ENCODE measurements at places on chromosomes 12 and 14.

DNA sequence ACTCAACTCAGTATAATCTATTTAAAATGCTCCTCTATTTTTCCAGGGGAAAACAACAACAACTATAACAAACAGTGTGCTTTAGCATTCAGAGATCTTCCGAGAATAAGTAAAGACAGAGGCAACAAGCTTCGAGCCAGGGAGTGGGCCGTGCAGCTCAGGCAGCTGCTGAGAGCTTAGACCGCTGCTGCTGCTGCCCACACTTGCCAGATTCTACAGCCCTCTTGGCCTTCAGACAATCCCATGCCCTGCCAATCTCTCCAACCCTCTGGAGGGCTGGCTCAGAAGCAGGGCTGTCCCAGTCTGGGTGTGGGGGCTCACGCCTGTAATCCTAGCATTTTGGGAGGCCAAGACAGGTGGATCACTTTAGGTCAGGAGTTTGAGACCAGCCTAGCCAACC, 23.4 kb upstream of the ELK3 start:
- DNase-seq: no peak

GRCh38 chr14:50800032-50800431, 30.9 kb downstream of the NIN start:
- DNase-seq: no peak

DNA sequence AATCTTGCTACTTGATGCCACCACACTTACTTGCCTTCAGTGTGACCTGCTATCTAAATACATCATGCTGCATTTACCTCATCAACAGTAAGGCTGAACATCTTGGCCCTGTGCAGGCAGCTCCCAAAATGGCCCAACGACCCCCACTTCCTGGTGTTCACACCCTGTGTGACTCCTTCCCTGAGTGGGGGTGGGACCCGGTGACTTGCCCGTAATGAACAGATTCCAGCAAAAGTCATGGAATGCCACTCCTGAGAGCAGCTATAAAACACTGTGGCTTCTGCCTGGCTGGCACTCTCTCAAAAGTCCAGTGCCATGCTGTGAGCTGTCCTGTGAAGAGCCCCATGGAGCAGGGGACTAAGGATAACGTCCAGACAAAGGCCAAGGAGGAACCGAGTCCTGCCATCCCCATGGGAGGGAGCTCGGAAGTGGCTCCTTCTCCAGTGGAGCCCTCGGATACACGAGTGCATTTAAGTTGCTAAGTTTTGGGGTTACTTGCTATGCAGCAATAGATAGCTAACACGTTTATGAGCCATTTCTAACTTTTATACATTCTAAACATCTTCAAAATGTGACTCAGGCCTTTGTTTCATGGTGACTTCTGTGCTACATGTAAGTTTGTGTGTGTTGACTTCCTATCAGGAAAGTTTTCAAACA, 33.0 kb downstream of the P2RX2 start:
- DNase-seq: no peak

DNA sequence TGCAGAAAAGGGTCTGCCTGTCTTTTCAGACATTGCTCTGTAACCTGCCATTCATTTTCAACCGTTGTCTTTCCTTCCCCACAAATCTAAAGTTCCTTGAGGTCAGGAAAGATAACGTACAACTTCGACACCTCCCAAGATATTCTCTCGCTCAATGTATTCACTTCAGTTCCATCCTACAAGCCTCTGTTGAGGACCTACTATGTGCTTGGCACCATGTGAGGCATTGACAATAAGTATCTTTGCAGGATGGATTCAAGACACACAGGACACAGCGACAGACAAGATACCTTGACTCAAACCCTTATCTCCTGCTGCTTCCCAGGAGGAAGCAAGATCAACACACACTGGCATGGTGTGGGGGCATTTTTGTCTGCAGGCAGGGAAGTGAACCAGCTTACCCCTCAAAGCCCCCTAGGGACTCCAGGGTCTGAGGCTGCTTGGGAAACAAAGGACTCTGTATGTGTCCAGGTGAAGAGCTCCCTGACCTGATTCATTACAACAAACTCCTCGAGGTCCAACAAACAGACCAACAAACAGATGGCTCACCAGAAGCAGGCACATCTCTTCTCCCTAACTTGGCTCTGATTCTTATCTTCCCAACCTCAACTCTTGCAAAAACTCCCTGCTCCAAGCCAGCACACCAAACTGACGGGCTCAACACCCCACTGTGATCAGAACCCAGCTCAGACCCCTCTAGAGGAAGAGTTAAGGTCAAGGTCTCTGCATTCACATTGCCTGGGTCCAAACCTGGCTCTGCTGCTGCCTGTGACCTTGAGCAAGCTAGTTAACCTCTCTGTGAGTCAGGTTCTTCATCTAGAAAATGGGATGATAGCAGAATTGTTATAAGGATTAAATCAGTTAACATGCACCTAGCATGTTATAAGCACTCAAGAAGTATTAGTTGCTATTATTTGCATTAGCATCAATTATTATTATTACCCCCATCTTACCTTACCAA, 6.3 kb downstream of the NUAK1 start:
- no peak for DNase-seq

DNA sequence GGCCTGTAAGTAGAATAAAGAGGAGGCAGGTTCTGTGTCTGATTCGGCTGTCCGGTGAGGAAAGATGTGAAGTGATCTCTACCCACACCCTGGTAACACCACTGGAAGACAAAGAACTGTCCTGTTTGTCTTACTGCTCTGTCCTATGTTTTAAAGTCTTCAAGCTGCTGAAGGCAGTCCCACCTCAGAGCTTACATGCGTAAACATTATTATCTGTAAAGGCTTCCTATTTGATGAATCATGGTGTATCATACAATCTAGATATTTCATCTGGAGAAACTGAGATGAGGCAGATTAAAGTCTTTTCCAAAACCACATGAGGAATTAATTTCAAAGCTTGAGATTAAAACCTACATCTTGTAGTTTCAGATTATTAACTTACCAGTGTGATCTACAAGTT, 427.6 kb downstream of the ZFP36L1 start:
- DNase-seq: no peak

GRCh38 chr12:16972923-16973770, 367.2 kb upstream of the LMO3 start:
- DNase-seq: no peak

GRCh38 chr14:105929327-105930081, 403.1 kb downstream of the TMEM121 start:
- DNase-seq: no peak

DNA sequence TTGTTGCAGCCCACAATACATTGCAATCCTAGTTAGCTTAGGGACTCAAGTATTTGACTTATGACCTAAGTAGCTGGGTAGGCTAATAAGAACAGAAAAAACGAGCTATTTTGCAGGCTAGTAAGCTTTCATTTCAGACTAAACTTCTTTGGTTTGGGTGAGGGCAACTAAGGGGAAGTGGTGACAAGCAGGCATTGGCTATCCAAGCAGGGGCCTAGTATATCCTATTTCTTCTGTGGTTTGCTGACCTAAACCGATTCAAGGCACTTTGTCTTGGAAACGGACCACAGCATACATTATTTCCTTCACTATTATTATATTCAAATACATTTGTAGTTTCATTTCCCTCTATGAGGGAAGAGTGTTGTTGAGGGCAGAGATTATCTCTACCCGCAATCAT, 21.6 kb upstream of the SLC5A8 start:
- no peak for DNase-seq

- DNase-seq: no peak
These were observed 105.3 kb downstream of the GRIP1 start for GRCh38 chr12:66573605-66574004.

- no peak for DNase-seq
These were observed 8.6 kb upstream of the NID2 start for GRCh38 chr14:52077256-52077979.

GRCh38 chr14:55341781-55342180, 69.8 kb downstream of the ATG14 start:
- DNase-seq: no peak

DNA sequence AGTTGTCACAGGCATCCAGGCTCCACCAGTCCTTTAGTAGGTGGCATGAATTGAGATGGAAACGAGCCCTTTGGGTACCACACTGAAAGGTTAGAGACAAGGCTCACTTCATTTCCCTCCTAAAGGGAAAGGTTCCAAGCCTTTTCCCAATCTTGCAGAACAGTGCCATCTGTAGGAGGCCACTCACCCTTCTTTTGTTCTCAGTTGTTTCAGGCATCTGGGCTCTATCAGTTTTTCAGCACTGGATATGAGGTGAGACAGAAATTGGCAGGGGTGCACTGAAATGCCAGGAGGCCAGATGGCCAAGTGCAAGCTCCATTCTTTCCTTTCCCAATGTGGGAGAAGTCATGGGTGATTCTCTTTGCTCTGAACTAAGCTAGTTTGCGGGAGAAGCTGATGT, 15.2 kb downstream of the FBXO33 start:
- no peak for DNase-seq

- DNase-seq: no peak
These were observed 99.7 kb downstream of the ZFP36L1 start for GRCh38 chr14:68692916-68693771.

DNA sequence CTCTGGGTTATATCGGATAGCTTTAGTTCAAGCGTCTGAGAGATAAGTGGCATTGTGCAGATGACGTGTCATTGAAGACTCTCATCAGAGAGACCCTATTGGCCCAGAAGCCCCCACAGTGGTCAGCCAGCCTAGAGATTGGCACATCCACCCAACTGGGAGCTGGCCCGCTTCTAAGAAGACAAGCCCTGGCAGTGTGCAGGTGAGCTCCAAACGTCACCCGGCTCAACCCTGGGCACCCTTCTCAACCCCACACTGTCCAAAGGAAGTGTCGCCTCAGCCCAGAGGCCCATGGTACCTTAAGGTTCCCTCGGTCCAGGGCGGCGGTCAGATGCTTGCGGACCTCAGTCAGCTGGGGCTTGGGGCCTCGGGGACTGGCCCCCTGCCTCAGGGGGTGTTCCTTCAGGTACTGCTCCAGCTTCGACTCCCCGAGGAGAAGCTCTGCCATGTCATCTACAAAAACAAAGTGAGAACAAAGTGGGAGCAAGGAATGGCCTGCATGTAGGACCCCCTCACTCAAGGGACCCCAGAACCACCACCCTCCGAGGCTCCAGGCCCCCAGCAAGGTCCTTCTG, 30.3 kb downstream of the TTC7B start:
- DNase-seq: no peak

GRCh38 chr12:89873745-89874144, 165.1 kb upstream of the ATP2B1 start:
- DNase-seq: peak; percentile 42

GRCh38 chr12:92745856-92746550, 43.2 kb downstream of the PLEKHG7 start:
- DNase-seq: peak; percentile 26

GRCh38 chr12:7542813-7543212, 39.2 kb upstream of the CD163 start:
- no peak for DNase-seq

- DNase-seq: no peak
These were observed 38.9 kb upstream of the RASSF3 start for GRCh38 chr12:64571411-64571810.

DNA sequence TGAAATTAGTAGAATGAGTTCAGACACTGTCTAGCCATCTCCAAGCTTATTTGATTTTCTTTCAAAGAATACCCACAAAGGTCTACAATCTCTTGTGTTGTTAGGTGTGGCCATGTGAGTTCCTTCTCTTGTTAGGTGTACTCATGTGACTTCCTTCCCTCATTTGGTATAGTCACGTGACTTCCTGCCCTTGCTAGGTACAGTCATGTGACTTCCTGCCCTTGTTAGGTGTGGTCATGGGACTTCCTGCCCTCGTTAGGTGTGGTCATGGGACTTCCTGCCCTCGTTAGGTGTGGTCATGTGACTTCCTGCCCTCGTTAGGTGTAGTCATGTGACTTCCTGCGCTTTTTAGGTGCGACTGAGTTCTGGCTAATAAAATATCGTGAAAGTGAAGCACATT, 179.6 kb downstream of the TMX1 start:
- no peak for DNase-seq

DNA sequence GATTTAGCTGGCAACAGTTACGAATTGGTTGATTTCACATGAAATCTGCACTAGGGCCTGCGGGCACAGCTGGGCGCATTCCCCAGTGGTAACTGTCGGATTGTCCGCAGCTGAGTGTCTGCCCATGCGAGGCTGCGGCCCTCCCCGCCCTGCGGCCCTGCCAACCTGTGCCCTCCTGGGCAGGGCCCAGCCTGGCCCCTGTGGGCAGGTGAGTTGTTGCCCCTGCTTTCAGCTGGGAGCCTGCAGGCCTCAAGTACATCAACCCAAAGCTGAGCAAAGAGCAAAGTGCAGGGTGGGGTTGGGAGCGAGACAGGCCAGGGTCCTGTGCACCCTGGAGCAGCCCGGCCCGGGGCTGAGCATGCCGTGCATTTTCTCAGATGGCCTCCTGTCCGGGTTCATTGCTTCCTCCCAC, 89.1 kb downstream of the ADGRD1 start:
- no peak for DNase-seq

- no peak for DNase-seq
These were observed 57.2 kb upstream of the RIN3 start for GRCh38 chr14:92456215-92457015.

DNA sequence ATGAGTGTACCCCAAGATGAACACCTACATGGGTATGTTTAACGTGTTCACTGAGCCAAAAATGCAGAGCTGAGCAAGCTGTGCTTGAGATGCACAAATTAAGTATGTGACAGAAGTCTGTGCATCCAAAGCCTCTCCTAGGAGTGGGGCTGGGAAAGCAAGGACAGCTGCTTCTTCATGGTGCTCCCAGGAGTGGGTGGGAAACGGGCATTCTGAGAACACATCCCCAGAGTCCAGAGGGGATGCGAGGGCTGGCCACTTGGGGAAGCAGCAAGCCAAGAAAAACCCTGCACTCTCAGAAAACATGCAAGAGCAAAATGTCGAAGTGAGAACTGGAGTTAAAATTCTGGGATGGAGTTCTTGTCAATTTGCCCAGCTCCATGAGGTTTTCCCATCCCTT, 414.3 kb downstream of the BCAT1 start:
- peak; percentile 9 for DNase-seq

DNA sequence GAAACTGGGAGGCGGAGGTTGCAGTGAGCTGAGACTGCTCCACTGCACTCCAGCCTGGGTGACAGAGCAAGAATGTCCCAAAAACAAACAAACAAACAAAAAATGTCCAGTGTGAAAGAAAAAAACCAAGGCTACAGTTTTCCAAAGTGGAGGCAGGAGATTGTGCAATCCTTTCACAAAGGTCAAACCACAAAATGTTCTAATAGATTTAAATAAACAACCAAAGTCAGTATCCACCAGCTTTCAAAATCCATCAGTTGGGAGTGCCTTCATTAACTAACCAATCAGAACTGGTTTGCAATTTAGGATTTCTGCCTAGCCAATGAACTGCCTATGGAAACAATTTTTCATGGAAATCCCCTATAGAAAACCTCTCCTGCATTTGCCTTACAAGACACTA, 52.3 kb upstream of the TRIM9 start:
- DNase-seq: no peak

GRCh38 chr14:22464422-22465142, 124.4 kb downstream of the DAD1 start:
- DNase-seq: no peak

DNA sequence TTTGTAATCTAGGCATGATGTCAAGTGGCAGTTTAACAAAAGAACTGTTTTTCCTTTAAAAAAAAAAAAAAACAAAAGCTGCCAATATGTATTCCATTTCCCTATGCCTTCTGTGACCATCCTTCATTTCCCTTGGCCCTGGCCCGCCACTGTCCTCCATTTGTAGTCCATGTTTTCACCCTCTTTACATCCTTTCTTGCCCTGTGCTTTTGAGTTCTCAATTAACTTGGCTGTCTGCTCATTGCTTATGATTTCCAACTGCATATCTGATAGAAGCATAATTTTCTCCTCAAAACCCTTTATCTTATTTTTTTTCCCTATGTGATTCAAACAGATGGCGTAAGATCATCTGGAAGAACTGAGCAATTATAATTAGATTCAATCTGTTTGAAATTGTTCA, 297.5 kb downstream of the NAV3 start:
- no peak for DNase-seq

GRCh38 chr12:68425998-68426397, 93.8 kb upstream of the MDM1 start:
- no peak for DNase-seq
